CD8-positive, alpha-beta memory T cell (primary cell): ENCODE measurements at places on chromosomes 13 and 19.

GRCh38 chr19:11300811-11301120 lies 4.8 kb downstream of the TSPAN16 start:
- no peak for DNase-seq

DNA sequence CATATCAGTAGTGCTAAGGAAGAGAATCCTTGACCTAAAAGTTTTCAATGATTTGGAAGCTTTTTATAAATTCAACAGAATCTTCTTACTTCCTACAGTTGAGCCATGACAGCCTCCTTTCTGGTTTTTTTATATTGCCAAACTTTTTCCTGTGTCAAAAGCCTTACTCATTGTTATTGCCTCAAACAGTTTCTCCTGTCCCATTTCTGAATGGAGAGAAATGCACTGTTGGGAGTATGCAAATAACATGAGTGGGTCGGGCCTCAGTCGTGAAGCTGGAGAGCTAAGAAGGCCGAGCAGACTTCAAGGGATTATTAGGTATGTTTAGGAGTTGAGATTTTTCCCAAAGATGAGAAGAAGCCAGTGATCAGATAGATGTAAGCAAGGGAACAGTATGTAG lies 766.4 kb upstream of the KLHL1 start:
- no peak for DNase-seq

DNA sequence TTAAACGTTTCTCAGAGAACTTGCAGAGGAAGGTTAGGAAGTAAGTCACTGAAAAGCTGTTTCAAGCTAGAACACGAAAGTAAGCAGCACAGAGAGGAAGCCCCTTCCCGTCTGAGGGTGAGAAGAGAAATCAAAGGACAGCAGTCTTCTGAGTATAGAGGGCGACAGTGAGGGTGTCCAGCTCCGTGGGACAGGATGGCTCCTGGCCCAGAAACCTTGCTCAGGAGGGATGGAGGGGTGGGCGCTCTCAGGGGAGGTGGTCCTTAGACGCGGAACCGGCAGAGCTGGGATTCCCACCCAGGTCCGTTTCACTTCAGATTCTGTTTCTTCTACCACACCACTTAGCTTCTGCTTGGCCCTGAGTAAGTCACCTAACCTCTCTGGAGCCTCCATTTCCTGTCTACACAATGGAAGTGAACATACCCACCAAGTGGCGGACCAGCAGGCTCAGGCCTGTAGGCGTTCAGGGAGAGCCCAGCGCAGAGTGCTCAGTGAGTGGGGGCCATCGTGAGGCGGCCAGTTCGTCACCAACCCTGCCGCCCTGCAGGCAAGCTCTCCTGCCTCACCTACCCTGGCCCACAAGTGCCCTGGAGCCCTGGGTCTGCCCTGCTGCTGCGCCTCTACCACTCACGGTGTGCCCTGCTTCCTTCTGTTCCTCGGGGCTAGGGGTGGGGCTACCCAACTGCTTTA lies 5.5 kb upstream of the RSPH6A start:
- DNase-seq, result no peak

DNA sequence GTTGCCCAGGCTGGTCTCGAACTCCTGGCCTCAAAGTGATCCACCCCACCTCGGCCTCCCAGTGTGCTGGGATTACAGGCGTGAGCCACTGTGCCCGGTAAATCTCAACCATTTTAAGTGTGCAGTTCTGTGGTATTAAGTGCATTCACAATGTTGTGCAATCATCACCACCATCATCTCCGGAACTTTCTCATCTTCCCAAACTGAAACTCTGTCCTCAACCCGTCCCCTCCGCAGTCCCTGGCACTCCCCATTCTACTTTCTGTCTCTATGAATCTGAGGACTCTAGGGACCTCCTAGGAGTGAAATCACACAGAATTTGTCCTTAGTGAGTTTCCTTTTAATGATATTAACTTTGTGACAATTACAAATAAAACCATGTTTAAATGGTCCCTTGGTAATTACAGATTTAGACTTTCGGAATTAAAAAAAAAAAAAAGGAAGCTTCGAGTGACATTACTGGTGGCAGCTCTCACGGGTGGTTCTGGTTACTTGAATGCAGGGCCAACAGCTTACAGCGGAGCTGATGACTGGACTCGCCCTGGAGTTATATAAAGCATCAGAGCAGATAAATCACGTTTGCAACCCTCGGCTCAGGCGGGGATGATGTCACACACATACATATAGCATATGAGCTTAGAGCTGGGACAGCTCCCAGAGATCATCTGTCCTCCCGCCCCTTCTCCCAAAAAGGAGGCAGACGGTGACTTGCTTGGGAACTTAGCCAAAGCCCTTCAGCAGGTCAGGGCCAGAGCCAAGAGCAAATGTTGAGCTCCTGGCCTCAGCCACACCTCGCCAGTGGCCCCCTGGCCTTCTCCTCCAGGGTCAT lies 89.8 kb downstream of the ZNF557 start:
- no peak for DNase-seq

DNA sequence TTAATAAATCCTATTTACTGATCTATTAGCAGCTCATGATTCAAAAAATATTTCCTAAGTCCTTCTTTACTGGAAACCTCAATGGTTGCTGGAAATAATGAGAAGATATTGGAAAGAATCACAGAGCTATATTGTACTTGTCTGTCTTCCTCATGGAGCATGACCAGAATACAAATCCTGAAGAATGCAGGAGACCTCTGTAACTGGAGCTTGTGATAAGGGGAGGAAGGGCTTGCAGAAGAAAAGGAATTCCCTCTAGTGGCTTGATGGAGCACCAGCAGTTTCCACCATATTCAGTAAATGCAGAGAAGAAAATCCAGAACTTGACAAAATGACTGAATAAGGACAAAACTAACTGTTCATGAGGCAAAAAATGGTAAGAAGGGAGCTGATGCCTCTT lies 1333.1 kb downstream of the EFNB2 start:
- no peak for DNase-seq

GRCh38 chr13:99979453-99980200 lies 2.0 kb upstream of the ZIC2 start:
- DNase-seq, result no peak

DNA sequence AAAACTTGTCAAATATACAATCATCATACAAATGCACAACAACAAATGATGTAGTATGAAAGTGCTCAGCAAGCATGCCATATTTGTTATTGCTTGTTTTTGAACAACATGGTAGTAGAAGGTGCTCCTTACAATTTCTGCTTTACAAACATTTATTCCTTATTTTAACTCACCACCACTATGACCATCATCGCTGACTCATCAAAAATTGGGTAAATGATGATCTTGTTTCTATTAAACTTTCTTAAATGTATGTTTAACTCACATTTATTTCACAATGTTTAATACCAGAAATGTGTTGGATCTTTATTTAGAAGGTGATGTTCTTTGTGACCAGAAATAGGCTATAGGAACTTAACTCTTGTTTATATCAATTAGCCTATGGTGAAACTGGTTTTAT lies 45.5 kb downstream of the KCNRG start:
- DNase-seq, result no peak

DNA sequence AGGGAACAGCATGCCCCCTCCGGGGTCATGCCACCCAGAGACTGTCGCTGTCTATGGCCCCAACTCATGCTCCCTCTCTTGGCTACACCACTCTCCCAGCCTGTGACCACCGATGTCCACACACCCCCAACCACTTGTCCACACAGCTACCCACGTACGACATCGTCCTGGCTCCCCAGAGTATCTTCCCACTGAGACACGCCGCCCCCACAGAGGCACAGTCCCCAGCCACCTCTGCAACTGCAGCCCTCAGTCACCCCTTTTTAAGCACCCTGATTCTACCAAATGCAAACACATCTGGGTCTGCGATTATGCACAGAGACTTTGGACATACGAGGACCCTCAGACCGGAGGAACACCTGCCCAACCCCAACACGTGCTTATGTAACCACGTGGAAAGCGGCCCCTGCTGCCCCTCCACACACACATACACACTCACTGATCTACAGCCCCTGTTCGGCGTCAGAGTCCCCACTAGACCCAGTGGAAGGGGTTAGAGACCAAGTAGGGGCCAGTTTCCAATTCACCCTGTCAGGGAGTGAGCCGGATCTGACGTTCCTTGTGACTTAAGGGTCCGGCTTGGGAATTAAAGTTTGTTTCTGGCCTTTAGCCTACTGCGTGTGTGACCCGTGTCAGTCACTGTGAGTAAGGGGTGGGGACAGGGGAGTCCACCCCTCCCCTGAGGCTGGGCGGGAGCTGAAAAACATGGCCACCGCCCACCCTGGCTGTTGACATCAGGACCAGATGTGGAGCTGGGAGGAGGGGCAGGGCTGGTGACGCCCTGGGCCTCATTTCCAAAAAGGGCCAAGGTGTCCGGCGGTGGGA lies 11.9 kb upstream of the AXL start:
- DNase-seq, result no peak

DNA sequence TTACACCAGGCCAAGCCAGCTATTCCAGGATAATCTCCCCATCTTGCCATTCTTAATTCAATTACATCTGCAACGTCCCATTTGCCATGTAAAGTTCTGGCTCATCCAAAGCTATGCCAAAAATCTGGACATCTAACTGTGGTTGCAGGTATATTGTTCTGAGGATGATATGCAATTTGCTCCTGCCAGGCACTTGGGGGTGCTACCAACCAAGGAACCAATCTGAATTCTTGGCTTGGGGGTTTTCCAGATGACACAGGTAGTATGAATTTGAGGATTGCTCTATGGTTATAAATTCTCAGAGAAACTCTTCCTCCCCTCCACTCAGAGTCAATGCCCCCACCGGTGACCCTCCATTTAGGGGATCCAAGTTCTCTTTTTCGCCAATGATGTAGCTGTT lies 33.0 kb downstream of the CRYL1 start:
- no peak for DNase-seq

- no peak for DNase-seq
Observed at GRCh38 chr19:10924597-10924996, 3.8 kb downstream of the YIPF2 start.

- DNase-seq, result no peak
Observed at GRCh38 chr19:12864721-12865715, 16.2 kb downstream of the DNASE2 start.

- DNase-seq, result no peak
Observed at GRCh38 chr13:98539666-98540065, 37.2 kb downstream of the STK24 start.
